ENCODE measurements at places on chromosomes 6 and 20.

DNA sequence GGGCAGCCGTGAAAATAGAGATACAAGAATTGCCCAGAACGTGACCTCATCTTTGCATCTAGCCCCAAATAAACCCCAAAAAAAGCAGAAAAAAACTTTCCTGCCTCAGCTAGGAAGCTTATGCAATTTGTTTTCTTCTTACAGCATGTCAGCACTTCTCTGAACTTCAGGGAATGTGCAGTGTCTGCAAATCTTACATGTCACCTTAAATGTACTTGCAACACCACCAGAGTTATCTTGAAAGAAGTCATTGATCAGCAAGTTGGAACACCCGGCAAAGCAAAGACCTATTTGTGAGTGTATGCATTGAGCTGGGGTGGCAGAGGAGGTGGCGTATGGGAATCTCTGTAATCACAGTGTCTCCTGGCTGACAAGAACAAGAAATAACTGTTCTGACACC is 123.4 kb downstream of the PKHD1 start:
- no peak for DNase-seq

GRCh38 chr6:24606200-24606930 is 39.6 kb downstream of the KIAA0319 start:
- no peak for DNase-seq

DNA sequence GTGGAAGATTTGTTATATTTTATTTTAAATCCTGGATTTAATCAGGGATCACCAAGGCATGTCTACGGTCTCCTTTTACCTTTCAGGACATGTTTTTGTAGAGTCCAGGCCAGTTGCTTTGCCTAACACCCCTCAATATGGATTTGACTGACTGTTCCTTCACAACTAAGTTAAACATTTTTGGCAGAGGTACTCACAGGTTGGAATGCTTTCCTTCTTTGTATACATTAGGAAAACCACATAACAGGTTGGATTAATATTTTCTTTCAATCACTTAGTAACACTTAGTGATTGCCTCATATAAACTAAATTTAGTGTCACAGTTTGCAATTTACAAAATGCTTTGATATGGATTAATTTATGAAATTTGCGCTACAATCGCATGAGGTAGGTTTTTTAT is 64.5 kb downstream of the IPCEF1 start:
- no peak for DNase-seq

GRCh38 chr6:160036790-160037206 is 67.9 kb downstream of the IGF2R start:
- DNase-seq = no peak

- DNase-seq = no peak
These were observed 1.8 kb upstream of the KCNQ5 start for GRCh38 chr6:72619883-72620696.

GRCh38 chr6:56856036-56856580 is 98.8 kb upstream of the BEND6 start:
- DNase-seq = no peak

- no peak for DNase-seq
These were observed 4.0 kb downstream of the MYLIP start for GRCh38 chr6:16132909-16133308.

GRCh38 chr6:33745548-33745947 is 1.2 kb downstream of the IP6K3 start:
- DNase-seq = no peak

GRCh38 chr6:30312266-30312665 is 14.5 kb upstream of the TRIM39 start:
- no peak for DNase-seq

GRCh38 chr20:39853050-39853449 is 836.0 kb downstream of the MAFB start:
- no peak for DNase-seq

DNA sequence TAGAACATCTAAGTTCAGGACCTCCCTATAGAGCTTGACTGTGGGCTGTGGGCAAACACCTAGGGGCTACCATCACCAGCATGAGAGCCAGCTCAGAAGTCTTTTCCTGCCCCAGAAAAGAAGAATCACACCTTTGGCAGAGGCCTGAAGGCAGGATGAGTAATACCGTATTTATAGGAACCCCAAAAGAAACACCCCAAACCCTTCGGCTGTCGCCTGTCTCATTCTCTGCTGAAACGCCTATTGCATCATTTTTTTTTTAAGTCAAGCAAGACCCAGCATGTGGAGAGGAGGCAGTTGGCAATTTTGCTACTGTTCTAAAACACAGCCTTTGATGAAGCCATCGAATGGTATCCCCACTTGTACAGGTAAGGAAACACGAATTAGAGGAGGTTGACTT is 436.4 kb downstream of the TFAP2A start:
- no peak for DNase-seq

- DNase-seq = no peak
These were observed 2.0 kb downstream of the HLA-F start for GRCh38 chr6:29724937-29725869.
